ENCODE measurements at places on chromosomes 6 and 20. TPM values are rescaled to one million over a fixed set of nuclear protein-coding genes. Genes with fewer than 3 reads are reported as not detected.

GRCh38 chr6:108587258-108588059 is 26.7 kb downstream of the FOXO3 start:
- DNase-seq = no peak

DNA sequence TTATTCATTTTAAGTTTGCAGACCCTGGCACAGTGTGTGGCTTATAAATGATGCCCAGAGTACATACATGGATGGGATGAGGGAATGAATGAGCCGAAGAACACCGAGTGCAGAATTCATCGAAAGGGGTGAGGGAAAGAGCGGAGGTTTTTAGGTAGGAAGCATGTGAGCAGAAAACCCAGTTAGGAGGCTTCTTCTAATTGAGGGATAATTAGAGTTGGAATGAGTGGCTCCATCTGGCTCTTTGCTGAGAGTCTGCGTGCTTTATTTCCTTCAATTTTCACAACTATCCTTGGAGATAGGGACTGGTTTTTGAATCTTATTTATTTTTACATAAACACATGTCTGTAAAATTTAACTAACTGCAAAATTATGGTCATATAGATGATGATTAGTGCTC is 150.7 kb downstream of the DOK5 start:
- DNase-seq = no peak

The PYGB gene
- total RNA-seq = 31.5 TPM

DNA sequence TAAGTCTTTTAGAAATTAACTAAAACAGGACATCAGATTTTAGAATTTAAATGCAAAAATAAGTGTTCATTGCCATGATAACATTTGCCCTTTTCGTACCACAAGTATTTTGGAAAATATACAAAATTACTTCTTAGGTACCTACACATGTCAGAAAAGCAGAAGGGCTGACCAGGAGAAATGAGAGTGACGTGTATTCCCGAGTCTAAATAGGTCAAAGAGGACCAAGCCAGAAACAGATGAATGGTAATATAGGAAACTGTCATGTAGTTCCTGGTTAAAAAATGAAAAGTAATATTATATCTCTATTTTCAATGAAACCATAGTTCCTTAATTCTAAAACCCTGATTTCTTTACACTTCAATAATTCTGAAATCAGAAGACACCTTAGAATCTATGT is 126.2 kb downstream of the IPCEF1 start:
- DNase-seq = no peak

- no peak for DNase-seq
Observed at GRCh38 chr6:10854922-10855632, 16.7 kb upstream of the MAK start.

The EBF4 gene
- total RNA-seq = 6.2 TPM

Measured in hematopoietic multipotent progenitor cell (in vitro differentiated cells).